ENCODE measurements at places on chromosomes 3 and 15.

- no peak for DNase-seq
Observed at GRCh38 chr15:43029476-43029875, 76.4 kb downstream of the UBR1 start.

DNA sequence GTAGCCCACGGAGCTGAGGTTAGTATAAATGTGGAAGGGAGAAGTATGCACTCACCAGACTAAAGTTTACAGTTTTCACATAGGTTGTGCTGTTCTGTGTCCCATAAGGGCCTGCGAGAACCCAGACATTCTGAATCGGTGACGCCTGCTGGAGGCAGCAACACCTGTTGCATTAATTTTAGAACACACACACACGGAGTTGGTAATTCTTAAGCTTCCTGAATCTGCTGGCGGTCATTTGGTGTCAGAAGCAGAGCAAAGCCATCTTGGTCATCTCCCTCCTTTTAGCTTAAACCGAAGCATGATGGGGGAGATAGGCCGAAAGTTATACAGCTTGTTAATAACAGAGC is 41.1 kb upstream of the AP3B2 start:
- DNase-seq, result no peak

GRCh38 chr3:56467108-56467507 is 1.2 kb downstream of the ERC2 start:
- no peak for DNase-seq

- DNase-seq, result no peak
Observed at GRCh38 chr3:121496786-121497185, 49.0 kb downstream of the POLQ start.

DNA sequence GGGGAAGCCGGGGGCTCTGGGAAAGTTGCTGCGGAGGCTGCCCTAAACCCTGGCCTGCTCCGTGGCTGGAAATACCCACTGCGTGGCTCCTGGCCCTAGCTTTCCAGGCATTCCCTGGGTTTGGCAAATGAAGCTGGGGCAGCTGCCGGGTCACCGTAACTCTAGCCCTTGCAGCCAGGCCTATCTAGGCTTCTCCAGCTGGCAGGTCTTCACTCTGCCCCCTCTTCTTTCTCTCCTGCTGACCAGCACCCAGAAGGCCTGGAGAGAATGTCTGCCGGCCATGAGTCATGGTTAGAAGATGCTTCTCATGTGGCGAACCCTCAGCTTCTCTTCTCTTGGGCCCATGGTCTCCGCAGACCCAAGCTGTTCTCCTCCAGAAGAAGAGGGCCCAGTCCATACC is 5.6 kb upstream of the DLL4 start:
- no peak for DNase-seq

DNA sequence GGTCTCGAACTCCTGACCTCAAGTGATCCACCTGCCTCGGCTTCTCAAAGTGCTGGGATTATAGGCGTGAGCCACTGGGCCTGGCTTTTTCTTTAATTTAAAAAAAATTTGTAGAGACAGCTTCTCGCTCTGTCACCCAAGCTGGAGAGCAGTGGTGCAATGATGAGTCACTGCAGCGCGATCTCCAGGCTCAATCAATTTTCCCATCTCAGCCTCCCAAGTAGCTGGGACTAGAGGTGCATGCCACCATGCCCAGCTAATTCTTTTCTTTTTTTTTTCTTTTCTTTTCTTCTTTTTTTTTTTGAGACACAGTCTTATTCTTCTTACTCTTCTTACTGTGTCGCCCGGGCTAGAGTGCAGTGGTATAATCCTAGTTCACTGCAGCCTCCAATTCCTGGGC is 19.8 kb downstream of the TUBGCP4 start:
- no peak for DNase-seq

DNA sequence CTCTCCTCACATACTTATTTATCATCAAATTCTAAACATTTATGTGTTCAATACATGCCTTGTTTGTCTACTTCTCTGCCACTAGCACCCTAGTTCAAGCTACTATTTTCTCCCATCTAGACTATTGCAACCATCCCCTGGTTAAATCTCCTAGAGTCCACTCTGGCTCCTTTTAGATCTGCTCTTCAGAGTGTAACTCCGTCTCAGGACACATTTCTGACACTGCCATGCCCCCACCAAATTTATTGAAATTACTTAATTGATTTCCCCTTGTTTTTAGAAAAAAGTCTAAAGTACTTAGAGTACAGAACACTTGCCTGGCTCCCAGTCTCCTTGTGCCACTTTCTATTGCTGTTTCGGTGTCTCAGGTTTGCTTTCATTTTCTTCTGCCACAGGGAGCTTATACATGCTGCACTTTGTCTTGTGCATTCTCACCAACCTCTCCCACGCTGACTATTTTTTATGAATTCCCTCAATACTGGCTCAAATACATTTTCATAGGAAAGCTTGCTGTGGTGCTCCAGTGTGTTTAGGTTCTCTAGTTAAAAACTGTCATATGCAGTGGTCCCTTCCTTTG is 792.3 kb downstream of the DIPK2A start:
- DNase-seq, result no peak

DNA sequence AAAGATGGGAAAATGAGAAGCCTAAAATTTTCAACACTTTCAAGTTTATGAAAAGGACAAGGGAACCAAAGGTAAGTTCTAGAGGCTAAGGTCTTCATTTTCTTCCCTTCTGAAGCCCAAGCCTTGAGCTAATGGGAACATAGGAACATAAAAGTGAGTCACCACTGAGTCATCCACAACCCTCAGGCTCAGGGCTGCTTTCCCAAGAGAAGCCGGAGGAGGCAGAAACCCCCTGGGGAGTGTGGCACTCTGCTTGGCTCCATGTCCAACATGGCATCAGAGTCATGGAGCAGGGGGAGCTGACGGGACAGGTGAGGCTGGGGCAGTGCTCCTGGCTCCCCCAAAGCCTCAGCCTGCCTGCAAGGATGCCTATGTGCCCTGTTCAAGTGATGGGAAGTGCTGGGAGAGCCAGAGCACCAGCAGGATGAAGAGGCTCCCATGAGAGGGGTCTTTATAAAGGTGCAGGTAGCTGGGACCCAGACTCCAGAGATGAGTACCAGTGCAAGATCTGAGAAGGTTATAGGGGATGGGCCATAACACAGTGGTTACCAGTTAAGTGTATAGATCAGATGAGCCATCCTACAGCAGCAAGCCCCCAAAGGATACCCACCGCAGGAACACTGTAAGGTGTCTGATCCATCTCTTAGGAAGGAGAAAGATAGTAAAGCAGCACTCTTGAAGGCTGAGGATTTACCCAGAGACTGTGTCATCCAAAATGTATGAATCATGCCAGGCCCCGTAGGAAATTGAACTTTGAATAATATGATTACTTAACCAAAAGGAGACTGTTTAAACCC is 31.8 kb upstream of the RYR3 start:
- no peak for DNase-seq

GRCh38 chr15:95556225-95556624 is 774.3 kb upstream of the NR2F2 start:
- no peak for DNase-seq

DNA sequence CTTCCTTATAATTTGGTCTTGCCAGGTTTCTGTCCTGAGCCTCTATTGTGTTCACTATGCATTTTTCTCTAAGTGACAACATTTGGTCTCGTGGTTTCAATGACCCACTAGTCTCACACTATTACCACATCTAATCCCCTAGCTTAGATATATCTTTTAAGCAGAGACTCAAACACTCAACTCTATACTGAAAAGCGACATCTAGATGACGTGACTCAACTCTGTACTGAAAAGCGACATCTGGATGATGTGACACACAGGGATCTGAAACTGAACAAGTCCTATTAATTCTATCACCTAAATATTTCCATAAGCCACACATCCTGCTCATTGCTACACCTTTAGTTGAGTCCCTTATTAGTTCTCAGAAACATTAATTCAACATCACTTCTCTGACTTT is 141.7 kb upstream of the MBNL1 start:
- DNase-seq, result no peak

- no peak for DNase-seq
Observed at GRCh38 chr15:33089878-33090757, 104.4 kb downstream of the FMN1 start.

GRCh38 chr3:157104928-157105652 is 54.9 kb downstream of the CCNL1 start:
- no peak for DNase-seq

DNA sequence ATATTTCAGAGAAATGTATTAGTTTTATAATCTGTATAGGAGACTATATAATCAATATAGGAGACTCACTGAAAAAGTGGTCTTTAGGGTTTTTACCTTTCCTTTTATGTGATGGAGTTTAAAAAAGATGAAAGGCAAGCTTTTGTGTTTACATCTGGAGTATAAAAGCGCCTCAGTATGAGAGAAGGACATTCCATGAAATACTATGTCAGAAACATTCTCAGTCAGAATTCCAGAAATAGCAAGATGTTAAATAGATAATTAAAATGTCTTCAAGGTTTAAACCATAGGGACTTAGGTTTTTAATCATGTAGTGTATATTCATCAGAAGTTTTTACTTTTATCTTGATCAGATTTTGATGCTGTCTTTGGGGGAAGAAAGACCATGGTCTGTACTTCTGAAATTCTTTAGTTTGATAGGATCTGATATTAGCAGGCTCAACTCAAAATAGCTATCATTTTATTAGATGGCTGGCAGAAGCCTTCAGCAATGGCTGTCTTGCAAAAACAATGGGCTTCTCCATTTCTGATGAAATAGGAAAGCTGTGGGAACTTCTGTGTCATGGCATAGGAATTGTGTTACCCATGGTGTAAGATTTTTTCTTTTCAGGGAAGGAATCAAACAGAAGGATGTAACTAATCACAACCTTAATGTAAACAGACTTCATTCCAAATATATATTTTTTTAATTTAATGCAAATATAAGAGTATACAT is 209.6 kb upstream of the PLSCR5 start:
- no peak for DNase-seq

- no peak for DNase-seq
Observed at GRCh38 chr15:27353856-27354255, 382.9 kb downstream of the GABRG3 start.

- DNase-seq, result no peak
Observed at GRCh38 chr3:42035816-42036482, 55.2 kb upstream of the TRAK1 start.

DNA sequence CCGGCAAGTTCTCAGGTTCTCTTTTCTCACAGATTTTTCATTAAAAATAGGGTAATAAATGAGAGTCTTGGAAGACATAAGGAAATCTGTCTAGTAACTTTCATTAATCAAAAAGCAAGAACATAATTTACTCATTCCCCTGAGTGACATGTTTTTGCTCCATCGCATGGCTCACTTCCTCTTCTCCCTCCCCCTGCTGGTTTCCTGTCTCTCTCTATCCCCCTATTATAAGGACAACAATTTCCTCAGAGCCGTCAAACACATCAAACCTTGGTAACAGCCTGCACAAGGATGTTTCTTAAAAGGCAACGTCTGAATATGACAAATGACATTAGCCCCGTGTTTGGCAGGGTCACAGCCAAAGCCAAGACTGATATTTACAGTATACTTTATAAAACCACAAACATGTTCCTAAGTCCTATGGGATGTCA is 1149.6 kb downstream of the IGSF11 start:
- no peak for DNase-seq

DNA sequence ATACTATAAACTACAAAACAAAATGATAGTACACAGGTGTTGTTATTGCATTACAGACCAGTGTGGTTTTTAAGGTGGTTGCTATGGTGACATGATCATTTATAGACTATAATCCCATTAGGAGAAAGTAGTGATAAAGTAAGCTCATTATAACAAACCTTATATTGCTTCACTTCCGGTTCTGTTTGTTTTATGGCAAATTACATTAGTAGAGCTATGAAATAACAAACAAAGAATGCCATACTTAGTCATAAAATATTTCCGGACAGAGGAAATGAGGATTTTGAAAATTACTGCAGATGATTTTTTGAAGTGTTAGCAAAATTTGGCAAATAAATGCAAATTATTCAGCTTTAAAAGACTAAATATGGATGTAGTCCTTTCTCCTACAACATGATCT is 640.4 kb upstream of the ARPP21 start:
- DNase-seq, result no peak

DNA sequence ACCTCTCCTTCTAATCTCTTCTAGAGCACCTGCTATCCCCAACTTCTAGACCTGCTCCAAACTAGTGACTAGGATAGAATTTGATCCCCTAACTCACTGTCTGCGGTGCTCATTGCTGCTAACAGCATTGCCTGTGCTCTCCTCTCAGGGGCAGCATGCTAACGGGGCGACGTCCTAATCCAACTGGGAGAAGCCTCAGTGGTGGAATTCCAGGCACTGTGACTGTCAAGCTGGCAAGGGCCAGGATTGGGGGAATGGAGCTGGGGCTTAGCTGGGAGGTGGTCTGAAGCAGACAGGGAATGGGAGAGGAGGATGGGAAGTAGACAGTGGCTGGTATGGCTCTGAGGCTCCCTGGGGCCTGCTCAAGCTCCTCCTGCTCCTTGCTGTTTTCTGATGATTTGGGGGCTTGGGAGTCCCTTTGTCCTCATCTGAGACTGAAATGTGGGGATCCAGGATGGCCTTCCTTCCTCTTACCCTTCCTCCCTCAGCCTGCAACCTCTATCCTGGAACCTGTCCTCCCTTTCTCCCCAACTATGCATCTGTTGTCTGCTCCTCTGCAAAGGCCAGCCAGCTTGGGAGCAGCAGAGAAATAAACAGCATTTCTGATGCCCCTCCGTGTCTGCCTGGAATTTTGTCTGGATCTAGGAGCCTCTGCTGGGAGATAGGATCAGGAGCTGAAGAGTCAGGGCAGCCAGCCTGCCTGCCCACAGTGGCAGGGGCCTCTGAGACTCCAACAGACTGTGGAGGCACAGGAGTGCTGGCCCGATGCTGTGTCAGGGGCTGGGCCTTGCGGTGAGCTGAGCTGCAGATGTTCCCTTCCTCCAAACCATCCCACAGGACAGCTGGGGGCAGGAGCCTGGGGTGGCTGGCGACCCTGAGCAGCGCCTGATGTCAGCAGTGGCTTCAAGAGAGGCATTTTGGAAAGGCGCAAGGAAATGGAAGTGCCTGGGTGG is 3.0 kb downstream of the ISLR start:
- no peak for DNase-seq

DNA sequence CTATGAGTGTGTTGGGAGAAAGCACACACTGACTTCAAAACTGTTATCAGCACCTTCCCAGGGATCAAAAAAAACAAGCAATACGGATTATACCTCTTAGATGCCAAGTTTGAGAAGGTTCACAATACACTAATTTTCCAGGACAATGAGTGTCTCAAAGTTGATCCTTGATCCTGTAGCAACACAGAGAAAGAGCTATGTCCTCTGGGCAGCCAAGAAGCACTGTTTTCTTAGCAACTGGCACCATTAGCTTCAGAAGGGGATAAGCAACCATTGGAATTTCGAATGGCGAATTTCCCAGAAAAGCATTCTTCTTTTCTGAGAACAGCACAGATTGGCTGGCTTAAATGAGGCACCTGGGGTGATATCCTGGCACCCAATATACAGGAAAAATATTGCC is 270.3 kb upstream of the RORA start:
- DNase-seq, result no peak

DNA sequence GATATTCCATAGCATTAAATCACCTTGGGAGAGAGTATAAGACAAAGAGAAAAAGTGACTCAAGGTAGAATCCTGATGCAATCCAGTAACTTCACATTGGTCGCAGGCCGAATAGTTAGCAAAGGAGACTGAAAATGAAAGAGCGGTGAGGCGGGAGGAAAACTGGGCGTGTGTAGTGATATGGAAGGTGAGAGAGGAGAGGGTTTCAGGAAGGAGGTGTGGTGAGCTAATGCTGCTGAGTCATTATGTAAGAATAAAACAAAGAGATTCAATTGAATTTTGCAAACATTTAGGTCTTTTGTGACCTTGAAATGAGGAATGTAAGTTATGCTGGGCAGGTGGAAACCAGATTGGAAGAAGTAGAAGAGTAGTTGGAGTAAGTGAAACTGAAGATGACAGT is 235.3 kb downstream of the C3orf38 start:
- no peak for DNase-seq

- DNase-seq, result no peak
Observed at GRCh38 chr3:11370191-11370590, 98.0 kb downstream of the ATG7 start.

All from activated gamma-delta T cell treated with anti-CD3 and anti-CD28 coated beads, Interleukin-2, amount 50 U/mL, for 16 hours (primary cell).